ENCODE measurements at places on chromosomes 12 and 14.
A peak's percentile ranks its signal among the peaks of the same experiment; 100 is the strongest.

- DNase-seq: no peak
Observed at GRCh38 chr14:78737601-78738000, 567.4 kb downstream of the NRXN3 start.

DNA sequence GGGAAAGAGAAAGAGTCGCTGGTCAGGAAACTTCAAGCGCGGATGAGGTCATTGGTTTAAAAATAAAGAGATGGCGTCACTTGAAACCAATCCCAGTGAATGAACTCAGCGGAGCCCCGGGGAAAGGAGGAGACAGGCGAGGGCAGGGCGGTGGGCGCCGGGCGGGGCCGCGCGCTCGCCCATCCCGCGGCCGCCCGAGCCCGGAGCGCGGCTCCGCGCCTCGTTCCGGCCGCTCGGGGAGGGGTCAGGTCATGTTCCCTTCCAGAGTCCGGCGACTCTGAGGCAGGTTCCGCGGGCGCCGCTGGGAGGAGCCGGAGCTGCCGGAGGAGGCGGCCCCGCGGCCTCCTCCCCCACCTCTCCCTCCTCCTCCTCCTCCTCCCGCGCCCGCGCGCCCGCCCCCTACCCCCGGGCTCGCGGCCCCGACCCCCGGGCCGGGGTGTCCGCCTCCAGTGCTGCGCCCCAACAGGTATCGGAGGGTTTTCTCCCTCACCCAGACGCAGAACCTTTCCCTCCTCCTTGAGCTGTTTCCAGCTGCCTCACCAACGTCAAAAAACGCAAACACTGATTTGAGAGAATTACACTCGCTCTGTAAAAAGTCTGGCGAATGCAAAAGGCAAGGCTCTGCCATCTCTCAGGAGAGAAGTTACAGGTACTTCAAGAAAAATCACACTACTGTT, at the start of gene DUSP16:
TSS of gene DUSP16 (minus strand) at position 279 of the 677 bp plus-strand sequence. CDS start 41,765 bp downstream, outside the sequence.
- DNase-seq: peak; percentile 99

- DNase-seq: no peak
Observed at GRCh38 chr14:44163946-44164345, 343.1 kb downstream of the FSCB start.

GRCh38 chr12:80791863-80792262, 75.2 kb downstream of the MYF5 start:
- DNase-seq: no peak

DNA sequence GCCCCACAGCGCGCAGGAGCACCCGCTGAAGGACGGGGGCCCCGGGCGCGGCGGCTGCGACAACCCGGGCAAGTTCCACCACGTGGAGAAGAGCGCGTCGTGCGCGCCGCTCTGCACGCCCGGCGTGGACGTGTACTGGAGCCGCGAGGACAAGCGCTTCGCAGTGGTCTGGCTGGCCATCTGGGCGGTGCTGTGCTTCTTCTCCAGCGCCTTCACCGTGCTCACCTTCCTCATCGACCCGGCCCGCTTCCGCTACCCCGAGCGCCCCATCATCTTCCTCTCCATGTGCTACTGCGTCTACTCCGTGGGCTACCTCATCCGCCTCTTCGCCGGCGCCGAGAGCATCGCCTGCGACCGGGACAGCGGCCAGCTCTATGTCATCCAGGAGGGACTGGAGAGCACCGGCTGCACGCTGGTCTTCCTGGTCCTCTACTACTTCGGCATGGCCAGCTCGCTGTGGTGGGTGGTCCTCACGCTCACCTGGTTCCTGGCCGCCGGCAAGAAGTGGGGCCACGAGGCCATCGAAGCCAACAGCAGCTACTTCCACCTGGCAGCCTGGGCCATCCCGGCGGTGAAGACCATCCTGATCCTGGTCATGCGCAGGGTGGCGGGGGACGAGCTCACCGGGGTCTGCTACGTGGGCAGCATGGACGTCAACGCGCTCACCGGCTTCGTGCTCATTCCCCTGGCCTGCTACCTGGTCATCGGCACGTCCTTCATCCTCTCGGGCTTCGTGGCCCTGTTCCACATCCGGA, 1.4 kb downstream of the FZD10 start:
- DNase-seq: no peak

DNA sequence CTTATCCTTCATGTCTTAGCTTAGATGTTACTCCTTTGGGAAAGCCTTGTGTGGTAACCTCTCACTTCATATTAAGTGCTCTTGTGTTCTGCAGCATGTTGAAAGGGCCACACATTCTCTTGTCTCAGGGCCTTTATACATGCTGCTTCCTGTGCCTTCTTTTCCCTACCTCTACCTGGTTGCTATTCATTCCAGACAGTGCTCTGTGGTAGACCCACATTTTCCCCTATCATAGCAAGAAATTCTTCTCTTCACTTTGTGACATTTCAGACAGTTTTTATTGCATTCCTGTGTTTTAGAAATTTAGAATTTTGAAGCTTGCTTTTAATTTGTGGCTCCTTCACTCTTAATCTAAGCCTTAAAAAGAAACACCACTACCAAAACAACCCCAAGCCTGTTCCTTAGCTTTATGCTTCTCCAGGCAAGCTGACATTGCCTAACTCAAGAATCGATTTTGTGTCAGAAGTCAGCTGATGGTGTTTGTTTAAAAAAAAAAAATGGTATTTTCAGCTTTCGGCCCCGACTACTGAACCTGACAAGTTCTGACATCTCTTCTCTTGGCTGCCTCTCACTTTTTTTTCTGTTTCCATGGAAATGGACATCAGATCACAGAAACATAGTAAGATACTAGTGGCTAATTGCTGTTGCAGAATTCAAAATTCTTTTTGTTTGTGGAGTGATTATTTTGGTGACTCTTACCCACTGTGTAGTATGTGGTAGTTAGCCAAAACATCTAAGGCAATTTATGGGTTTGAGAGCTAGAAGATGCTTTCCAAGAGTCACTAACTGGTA, 156.3 kb downstream of the NUBPL start:
- peak; percentile 26 for DNase-seq

DNA sequence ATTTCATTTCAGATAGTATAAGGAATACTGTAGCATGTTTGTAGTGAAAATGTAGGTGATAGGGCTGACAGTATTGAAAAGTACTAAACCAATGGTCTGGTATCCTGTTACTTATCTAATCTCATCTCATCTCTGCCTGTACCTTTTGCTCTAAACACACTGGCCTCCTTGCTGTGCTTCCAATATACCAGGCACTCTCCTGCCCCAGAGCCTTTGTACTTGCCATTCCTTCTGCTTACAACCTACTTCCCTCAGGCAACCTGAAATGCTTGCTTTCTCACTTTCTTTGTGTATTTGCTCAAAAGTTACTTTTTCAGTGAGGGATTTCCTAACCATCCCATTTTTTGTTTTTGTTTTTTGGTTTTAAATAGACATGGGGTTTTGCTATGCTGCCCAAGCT, 101.9 kb downstream of the PAPLN start:
- no peak for DNase-seq

DNA sequence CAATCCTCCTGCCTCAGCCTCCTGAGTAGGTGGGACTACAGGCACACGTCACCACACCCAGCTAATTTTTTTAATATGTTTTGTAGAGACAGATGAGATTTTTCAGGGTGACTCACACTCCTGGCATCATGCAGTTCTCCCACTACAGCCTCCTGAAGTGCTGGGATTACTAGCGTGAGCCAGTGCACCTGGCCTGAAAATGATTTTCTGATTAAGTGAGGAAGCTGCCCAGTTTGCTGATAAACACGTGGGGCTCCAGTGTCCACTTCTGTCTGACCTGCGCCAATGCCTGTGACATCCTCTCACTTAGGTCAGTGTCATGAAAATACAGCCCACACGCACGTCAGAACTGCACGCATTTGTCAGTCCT, 37.0 kb upstream of the SFSWAP start:
- DNase-seq: no peak

- no peak for DNase-seq
Observed at GRCh38 chr12:5177731-5178130, 134.1 kb downstream of the KCNA5 start.

GRCh38 chr12:130948136-130948535, 5.6 kb upstream of the ADGRD1 start:
- DNase-seq: no peak

DNA sequence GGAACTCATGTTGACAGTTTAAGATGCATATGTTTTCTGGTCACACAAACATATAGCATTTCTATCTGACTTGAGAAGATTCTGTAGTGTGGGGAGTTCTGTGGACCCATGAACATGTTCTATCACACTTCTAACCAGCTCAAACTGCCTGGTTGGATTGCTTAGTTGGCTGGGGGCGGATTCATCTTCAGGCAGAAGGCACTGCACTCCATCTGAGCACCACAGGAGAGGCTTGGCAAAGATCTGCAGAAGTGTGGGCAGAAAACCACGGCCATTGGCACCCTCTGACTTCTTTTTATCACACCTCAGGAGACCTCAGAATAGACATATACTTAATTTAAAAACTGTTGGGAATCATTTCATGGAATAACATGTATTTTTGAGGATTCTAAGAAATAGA, 68.5 kb downstream of the LIN7A start:
- no peak for DNase-seq

DNA sequence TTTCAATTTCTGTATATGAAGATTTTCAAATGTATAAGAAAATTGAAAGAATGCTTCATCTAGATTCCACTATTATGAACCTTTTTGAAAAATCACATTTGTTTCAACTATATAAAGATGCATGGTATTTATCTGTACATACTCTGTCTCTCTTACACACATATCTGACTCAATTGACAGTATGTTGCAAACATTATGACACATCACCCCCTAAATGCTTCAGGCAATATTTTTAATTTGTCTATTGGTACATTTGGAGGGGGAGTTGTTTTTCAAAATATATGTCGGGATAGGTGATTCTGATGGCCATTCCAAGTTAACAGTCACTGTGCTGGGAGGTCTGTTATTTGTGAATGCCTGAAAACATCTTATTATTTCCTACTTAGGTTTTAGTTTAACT, 14.4 kb downstream of the PCNX1 start:
- DNase-seq: no peak

DNA sequence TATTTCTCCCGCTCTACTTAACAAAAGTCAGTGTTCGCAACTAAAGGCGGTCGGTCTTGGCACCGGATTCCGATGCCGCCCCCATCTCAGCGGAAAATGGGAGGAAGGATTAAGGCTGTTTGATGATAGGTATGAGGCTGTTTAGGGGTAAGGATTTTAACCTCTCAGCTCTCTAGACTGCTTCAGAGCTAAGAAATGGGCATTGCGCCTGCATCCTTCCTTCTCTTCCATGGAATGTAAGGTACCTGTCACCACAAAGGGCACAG, 1.4 kb downstream of the COCH start:
- DNase-seq: no peak

GRCh38 chr12:93163260-93164036, 214.3 kb upstream of the NUDT4 start:
- DNase-seq: no peak

- DNase-seq: no peak
Observed at GRCh38 chr12:69698054-69698453, 1.0 kb downstream of the BEST3 start.

DNA sequence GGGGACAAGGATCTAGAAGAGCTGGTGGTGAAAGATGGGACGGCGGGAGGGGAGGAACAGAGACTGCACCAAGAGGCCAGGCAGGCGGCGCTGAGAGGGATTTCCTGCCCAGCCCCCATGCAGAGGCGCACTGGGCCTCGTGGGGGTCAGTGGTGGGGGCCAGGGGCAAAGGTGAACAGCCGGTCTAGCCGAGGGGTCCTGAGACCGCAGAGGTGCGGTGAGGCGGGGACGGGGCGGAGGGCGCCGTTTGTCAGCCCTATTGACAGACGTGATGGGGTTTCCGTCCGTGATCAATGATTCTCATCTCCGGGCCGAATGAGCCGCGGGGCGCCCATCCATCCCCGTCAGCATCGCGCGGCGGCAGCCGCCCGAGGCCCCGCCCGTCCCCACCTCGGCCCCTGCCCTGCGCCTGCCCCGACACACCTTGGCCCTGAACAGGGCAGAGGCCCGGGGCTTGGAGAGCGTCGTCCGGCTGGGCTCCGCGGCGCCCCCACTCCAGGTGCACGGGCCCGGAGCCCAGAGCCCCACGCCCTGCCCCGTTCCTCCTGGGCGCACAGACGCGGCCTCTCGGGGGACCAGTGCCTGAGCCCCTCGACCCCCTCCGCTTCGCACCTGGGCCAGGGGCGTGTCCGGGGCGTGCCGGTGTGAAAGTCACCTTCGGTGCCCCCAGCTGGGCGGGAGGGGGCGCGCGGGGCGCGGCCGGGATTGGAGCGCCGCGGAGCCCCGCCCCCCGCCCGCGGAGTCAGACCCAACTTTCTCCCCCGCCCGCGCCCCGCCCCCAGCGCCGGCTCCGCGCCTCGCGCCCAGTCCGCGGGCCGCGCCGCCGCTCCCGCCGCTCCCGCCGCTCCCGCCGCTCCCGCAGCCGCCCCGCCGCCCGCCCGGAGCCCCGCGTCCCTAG, at the start of gene NXPH4:
TSS of gene NXPH4 (plus strand) at position 781 of the 898 bp plus-strand sequence. CDS start 176 bp downstream, outside the sequence.
- DNase-seq: peak; percentile 48

DNA sequence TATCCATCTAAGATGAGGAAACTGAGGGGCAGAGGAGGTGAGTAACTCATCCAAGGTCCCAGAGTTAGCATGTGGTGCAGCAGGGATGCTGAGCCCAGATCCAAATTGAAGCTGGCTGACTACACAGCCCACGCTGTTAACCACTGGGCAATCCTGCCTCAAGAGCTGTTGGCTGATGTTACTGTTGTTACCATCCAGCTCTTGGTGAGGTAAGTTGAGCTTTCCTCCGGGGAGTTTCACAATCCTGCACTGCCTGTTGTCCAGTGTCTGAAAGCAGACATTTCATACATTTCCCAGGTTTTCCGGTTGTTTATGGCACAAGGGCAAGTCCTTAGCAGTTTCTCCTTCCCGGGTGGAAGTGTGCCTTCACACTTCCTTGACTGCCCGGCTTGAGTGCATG, 14.5 kb downstream of the CYP46A1 start:
- DNase-seq: no peak

DNA sequence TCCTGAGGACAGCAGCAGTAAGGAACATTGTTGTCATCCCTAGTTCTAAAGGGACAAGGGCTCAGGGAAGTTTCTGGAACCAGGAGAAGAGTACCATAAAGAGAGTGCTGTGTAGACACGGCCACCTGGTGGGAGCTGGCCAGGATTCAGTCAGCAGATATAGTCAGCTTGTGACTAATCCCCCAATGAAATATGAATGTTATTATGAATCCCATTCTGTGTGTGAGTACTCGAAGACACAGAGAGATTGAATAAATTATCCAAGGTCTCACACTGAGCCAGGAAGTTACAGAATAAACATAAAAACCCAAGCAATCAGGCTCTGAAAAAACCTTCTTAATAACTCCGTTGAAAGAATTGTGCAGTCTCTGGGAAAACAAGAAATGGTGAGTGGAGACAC, 1359.5 kb downstream of the AACS start:
- DNase-seq: peak; percentile 3
